ENCODE measurements at places on chromosomes 16 and 17.

GRCh38 chr17:75183999-75184884, 1.5 kb upstream of the SUMO2 start:
- no peak for DNase-seq

DNA sequence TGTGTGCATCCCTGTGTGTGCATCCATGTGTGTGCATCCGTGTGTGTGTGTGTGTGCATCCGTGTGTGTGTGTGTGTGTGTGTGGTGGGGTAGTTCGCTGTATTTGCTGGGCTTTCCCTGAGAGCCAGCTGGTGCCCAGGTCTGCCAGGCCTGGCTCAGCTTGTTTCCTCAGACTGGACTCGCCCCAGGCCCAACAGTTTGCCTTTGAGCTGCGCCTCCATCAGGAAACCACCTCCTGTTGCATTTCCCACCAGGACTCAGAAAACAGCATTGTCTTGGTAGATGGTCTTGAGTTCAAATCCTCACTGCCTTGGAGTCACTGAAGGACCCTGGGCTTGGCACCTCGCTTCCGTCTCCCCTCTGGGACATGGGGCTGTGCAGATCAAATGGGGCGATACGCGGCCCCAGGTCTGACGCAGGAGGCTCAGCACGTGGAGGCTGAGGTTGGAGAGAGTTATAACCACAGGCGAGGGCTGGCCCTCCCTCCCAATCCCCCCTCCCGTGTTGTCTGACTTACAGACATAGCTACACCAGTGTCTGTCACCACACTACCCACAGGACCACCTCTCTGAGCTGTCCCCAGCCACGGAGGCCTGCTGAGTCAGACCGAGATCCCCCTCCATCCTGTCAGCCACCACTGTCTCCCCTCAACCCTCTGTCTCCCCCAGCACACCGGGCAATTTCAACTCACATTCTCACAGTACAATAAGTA, 4.7 kb downstream of the ITGAE start:
- peak; percentile 82 for DNase-seq

GRCh38 chr17:7192271-7192937, 13.2 kb upstream of the ASGR1 start:
- DNase-seq = no peak

DNA sequence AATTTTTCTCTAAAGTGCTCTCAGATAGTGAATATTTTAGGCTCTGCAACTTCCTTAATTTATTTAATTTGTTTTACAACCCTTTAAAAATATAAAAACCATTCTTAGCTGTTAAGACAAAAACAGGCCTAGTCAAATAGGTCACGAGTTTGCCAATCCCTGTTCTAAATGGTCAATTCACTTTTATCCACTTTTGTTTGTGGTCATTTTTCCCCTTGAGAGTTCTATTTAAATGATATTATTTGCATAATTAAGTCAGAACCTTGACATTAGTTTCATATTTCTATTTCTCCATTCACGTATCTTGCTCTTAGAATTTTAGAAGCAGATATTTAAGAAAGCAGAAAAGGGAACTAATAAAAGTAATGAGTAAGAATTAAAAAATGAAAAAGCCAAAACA, 4.0 kb downstream of the AMFR start:
- no peak for DNase-seq

- no peak for DNase-seq
Observed at GRCh38 chr17:4593021-4593421, 8.7 kb downstream of the SMTNL2 start.

- no peak for DNase-seq
Observed at GRCh38 chr16:49353680-49354079, 19.9 kb upstream of the C16orf78 start.

DNA sequence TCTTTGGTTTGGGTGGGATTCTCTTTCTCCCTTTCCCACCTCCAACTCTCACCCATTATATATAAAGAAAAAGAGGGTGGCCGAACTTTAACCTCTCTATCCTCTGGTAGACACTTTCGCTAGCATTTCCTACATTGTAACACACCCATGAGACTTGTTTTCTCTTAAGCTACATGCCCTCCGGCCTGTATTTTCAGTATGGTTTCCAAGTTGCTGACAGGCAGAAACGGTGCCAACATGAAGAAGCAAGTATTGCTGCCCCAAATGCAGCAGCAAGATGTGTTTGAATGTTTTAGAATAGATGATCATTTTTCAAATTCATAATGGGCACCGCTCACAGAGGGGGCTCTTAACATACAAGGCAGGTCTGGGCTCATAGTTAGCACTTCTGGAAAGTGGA, 18.7 kb upstream of the CYB5B start:
- no peak for DNase-seq

- no peak for DNase-seq
Observed at GRCh38 chr17:65813306-65813705, 251.9 kb upstream of the AXIN2 start.

DNA sequence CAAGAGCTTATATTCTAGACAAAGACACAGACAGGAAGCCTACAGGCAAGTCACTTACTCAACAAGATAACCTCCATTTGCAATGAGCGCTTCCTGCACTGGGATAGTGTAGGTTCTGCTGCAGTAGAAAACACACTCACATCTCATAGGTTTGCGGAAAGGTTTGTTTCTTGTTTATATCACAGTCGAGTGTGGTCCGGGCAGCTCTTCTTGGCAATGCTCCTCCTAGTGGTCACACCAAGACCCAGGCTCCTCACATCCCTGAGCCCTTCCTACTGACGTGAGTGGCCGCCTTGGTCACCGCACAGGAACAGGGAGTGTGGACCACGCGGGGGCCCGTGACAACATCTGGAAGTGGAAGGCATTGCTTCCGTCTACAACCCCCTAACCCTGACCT, 48.0 kb upstream of the RBFOX3 start:
- no peak for DNase-seq

GRCh38 chr16:53511084-53511402, 8.0 kb upstream of the AKTIP start:
- DNase-seq = no peak

GRCh38 chr17:35998018-35998545, 3.3 kb downstream of the CCL15 start:
- no peak for DNase-seq

GRCh38 chr17:82253179-82253544, 20.3 kb downstream of the CSNK1D start:
- DNase-seq = no peak
